Activated naive CD4-positive, alpha-beta T cell treated with anti-CD3 and anti-CD28 coated beads for 36 hours (primary cell): ENCODE measurements at places on chromosomes 1 and 21. TPM values are rescaled to one million over a fixed set of nuclear protein-coding genes. Genes with fewer than 3 reads are reported as not detected.

Gene CR1
- total RNA-seq = not detected

- no peak overlapping the region for H3K4me3 ChIP-seq
- no peaks in the 10 kb centered on the region for H3K36me3 ChIP-seq
- no peak overlapping the region for H3K27ac ChIP-seq
- H3K27me3 ChIP-seq = no peaks in the 10 kb centered on the region
These were observed 30.7 kb downstream of the TUFT1 start for GRCh38 chr1:151570819-151571218.

Gene RIMS3
- total RNA-seq = 3.6 TPM

DNA sequence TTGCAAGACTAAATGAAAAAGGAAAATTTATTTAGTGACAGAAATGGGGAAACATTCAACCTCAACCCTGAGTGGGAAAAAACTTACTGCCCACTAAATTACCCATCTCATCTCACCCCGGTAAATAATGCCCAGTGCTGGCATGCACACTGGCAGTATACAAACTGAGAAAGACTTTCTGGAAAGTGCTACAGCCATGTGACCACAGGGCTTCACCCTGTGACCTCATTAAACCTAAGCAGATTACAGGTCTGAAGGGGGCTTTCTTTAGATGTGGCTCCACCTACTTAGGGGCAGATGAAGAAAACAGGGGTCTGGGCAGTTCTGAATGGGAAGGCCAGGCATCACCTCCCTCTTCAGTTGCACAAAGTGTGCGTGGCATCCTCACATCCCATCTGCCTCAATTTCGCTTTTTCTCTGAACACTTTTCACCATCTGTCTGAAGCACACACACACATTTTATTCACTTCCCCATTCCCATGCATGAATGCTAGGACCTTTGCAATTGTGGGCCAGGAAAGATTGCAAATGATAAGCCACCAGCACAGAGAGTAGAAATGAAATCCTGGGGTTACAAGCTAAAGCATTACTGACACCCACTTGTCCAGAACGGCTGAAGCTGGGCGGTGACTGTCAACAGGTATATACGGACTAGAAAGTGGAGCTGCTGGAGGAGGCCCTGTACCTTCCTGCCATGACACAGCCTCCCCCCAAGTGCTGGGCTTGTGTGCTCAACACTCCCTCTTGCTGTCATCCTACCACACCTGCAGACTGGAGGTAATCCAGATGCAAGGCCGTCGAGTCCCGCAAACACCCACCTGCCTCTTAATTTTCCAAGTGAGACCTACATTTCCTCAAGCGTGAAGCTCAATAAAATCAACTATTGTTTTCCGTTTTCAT, 2.7 kb downstream of the NADK start:
- H3K36me3 ChIP-seq = peaks cover 27% of the 10 kb centered on the region
- H3K27me3 ChIP-seq = no peaks in the 10 kb centered on the region
- H3K4me1 ChIP-seq = peaks cover 46% of the 10 kb centered on the region
- H3K4me3 ChIP-seq = peak overlapping the region; percentile 8

Gene SSBP3
- 55.0 TPM for total RNA-seq

Gene ELF3
- 0.31 TPM for total RNA-seq

GRCh38 chr1:203167026-203167912, 8.4 kb downstream of the MYBPH start:
- peaks cover 5% of the 10 kb centered on the region for H3K27me3 ChIP-seq
- H3K4me1 ChIP-seq = no peaks in the 10 kb centered on the region
- H3K27ac ChIP-seq = no peak overlapping the region

GRCh38 chr1:58768971-58769808, 14.7 kb downstream of the JUN start:
- H3K27me3 ChIP-seq = no peaks in the 10 kb centered on the region
- DNase-seq = peak; percentile 71
- no peak overlapping the region for H3K4me3 ChIP-seq
- no peak overlapping the region for H3K27ac ChIP-seq

Gene NTMT2
- not detected for total RNA-seq

Gene OR6P1
- not detected for total RNA-seq

Gene NBPF4
- not detected for total RNA-seq

- no peaks in the 10 kb centered on the region for H3K4me1 ChIP-seq
- no peak for DNase-seq
- H3K4me3 ChIP-seq = no peak overlapping the region
- peaks cover 2% of the 10 kb centered on the region for H3K27me3 ChIP-seq
- H3K27ac ChIP-seq = no peak overlapping the region
- H3K36me3 ChIP-seq = no peaks in the 10 kb centered on the region
These were observed 622.1 kb downstream of the PLPP3 start for GRCh38 chr1:55957276-55957675.

DNA sequence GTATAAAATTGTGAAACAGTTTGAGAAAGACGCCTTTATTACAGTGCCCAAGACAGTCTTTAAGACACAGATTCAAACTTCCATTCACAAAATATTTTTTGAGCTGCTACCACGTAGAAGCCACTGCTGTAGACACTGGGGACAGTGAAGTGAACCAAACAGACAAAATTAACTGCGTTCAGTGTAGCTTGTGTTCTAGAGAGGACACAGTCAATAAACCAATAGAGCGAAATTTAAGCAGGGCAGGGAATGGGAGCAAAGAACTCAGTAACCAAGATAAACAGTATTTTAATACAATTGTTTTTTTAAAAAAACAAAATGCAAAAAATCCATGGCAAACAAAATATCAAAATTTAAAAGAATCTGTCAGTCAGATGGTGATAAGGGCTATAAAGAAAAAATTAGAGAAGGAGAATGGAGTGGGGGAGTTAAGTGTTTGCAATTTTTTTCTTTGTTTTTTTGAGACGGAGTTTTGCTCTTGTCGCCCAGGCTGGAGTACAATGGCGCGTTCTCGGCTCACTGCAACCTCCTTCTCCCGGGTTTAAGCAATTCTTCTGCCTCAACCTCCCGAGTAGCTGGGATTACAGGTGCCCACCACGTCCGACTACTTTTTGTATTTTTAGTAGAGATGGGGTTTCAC, 719 bp upstream of the PARS2 start:
- DNase-seq = no peak
- peaks cover 19% of the 10 kb centered on the region for H3K4me1 ChIP-seq
- H3K27me3 ChIP-seq = no peaks in the 10 kb centered on the region
- peak overlapping the region; percentile 68 for H3K27ac ChIP-seq
- H3K4me3 ChIP-seq = peak overlapping the region; percentile 94

GRCh38 chr1:39642796-39643195, 3.4 kb upstream of the HEYL start:
- DNase-seq = no peak
- H3K27ac ChIP-seq = no peak overlapping the region
- H3K27me3 ChIP-seq = peaks cover 9% of the 10 kb centered on the region
- no peak overlapping the region for H3K4me3 ChIP-seq
- H3K36me3 ChIP-seq = no peaks in the 10 kb centered on the region

Gene TDRD10
- total RNA-seq = not detected

Gene CFAP45
- total RNA-seq = 2.6 TPM

DNA sequence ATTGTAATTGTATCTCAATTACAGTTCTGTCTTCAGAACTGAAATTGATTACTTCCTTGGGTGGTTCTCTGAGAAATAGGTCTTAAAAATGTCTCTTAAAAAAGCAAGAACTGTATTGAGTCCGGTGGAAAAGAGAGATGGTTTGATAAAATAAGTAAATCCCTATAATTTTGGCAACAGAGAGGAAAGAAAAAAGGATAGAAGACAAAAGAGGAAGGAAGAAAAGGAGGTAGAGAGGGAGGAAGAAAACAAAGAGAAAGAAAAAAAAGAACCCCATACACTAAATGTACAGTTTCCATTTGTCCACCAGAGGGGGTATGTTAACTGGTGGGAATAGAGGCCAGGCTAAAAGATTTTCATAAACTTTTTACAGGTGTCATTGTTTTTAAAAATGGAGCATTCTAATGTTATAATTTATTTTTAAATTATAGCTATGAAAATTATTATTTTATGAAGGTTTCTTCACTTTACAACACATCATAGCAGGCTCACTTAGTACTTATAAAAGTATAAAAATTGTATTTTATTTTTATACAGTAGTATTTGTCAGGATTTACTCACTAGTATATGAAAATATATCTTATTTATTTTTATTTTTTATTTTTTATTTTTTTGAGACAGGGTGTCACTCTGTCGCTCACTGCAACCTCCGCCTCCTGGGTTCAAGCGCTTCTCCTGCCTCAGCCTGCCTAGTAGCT, 2.1 kb upstream of the UBE2T start:
- H3K36me3 ChIP-seq = peaks cover 10% of the 10 kb centered on the region
- peak overlapping the region; percentile 64 for H3K4me3 ChIP-seq
- H3K27me3 ChIP-seq = no peaks in the 10 kb centered on the region
- H3K27ac ChIP-seq = peak overlapping the region; percentile 44

- H3K36me3 ChIP-seq = no peaks in the 10 kb centered on the region
- no peaks in the 10 kb centered on the region for H3K27me3 ChIP-seq
- H3K4me3 ChIP-seq = no peak overlapping the region
- H3K4me1 ChIP-seq = no peaks in the 10 kb centered on the region
- H3K27ac ChIP-seq = no peak overlapping the region
These were observed 80.7 kb downstream of the GIPC2 start for GRCh38 chr1:78126506-78126905.

DNA sequence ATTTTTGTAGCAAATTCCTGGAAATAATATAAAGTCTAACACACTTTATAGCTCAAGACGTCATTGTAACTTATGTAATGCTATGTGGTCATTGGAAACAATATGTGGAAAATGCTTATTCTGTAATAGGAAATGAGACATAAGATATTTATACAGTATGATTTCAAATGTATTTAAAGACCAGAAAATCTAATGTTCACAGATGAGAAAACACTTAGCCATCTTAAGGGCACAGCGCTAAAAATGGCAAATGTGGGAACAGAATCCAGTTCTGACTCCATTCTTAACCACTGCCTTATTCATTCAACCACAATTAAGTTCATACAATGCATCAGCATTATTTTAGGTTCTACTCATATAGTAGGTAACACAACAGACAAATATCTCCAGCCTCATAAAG, 12.5 kb downstream of the CSDE1 start:
- no peaks in the 10 kb centered on the region for H3K27me3 ChIP-seq
- H3K4me1 ChIP-seq = peaks cover 74% of the 10 kb centered on the region
- peaks cover 45% of the 10 kb centered on the region for H3K36me3 ChIP-seq
- peak; percentile 14 for DNase-seq

DNA sequence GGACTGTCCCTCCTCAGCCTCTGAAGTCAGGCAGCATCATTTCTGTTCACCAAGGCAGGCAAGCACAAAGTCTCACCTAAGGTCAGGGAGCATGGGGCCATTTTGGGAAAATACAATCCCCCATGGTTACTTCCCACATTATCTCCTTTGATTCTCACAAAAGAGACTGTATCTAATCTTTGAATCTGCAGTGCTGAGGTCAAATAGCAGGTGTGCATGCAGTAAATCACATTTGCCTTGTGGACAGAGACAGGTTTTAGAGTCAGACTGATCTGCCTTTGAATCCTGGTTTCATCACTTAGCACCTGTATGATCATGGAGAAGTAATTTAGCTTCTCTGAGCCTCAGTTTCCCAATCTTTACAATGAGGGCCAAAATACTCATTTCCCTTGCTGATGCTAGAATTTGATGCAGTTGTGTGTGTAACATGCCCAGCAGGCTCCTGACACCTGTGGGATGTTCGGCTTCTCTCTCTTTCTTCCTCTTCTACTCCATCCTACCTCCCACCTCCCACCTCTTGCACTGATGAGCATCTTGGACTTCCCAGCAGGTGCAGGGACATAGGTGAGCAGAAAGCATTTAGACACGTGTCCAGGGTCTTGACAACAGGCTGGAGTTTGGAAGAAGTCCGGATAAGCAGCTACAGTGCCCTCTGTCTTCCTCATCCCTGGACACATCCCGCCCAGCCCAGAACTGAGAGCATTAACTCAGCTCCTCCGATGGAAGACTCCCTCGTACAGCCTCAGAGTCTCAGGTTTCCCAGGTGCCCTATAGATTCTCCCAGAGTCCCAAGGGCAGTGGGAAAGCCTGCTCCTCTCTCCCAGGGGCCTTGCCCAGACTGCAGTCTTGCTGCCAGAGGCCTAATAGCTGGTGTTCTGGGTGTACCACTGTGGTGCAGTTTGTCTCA, 18.9 kb downstream of the NENF start:
- H3K27ac ChIP-seq = no peak overlapping the region
- no peak overlapping the region for H3K4me3 ChIP-seq
- H3K36me3 ChIP-seq = no peaks in the 10 kb centered on the region

- no peak overlapping the region for H3K4me3 ChIP-seq
- H3K4me1 ChIP-seq = no peaks in the 10 kb centered on the region
- H3K27ac ChIP-seq = no peak overlapping the region
These were observed 11.9 kb upstream of the VHLL start for GRCh38 chr1:156310962-156311361.

DNA sequence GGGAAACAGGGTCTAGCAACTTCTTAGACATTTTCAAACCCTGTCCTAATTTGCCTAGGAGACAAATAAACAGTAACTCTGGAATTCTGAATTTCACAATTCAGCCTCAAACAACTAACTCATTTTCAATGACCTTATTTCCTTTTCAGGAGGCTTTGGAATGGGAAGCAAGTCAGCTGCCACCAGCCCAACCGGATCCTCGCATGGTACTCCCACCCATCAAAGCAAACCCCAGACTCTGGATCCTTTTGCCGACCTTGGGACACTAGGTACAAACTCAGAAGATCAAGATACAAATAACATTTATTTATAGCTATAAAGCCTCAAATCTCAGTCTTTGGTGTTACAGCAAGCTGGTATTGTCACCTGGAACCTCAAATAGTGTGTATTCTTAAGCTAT, 18.9 kb upstream of the LEPR start:
- no peaks in the 10 kb centered on the region for H3K4me1 ChIP-seq
- peaks cover 5% of the 10 kb centered on the region for H3K36me3 ChIP-seq
- no peak overlapping the region for H3K4me3 ChIP-seq

Gene RBP7
- total RNA-seq = not detected

- H3K4me3 ChIP-seq = no peak overlapping the region
- no peaks in the 10 kb centered on the region for H3K36me3 ChIP-seq
- no peak for DNase-seq
- H3K27ac ChIP-seq = no peak overlapping the region
- no peaks in the 10 kb centered on the region for H3K27me3 ChIP-seq
- H3K4me1 ChIP-seq = no peaks in the 10 kb centered on the region
These were observed 570.8 kb downstream of the LTN1 start for GRCh38 chr21:28421716-28422524.

DNA sequence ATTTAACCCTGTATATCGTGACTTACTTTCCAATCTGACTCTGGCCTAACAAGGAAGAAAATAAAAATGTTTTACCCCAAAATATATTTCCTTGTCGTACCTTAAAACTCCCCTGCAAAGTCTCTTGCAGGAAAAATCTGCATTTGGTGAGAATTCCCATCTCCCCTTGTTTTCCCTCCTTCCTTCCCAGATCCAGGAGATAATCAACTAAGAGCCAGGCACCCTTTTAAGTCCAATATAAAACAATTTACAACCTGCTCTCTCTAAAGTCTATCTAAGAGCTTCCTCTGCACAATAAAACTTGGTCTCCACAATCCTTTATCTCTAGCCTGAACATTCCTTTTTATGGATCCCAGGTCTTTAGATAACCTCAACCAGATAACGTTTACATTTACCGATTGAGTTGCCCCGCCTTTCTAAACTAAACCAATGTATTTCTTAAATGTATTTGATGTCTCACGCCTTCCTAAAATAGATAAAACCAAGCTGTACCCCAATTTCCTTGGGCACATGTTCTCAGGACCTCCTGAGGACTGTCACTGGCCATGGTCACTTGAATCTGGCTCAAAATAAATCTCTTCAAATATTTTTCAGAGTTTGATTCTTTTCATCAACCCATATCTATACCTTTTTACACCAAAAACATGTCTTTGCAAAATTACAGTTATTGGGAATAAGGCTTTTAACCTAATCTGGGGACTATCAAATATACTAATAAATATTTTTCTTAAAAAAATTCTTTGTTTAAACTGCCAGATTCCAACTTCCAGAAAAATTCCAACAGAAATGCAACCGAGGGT, 993 bp downstream of the DDX59 start:
- H3K27me3 ChIP-seq = no peaks in the 10 kb centered on the region
- peak overlapping the region; percentile 100 for H3K4me3 ChIP-seq
- H3K36me3 ChIP-seq = peaks cover 18% of the 10 kb centered on the region
- DNase-seq = no peak
- H3K27ac ChIP-seq = peak overlapping the region; percentile 63
- H3K4me1 ChIP-seq = peaks cover 40% of the 10 kb centered on the region
